ENCODE measurements at places on chromosomes 2 and 18.

GRCh38 chr18:35117372-35117771, 76.2 kb downstream of the MAPRE2 start:
- DNase-seq: no peak
- H3K36me3 ChIP-seq: no peaks in the 10 kb centered on the region
- H3K27me3 ChIP-seq: no peaks in the 10 kb centered on the region
- no peak overlapping the region for H3K27ac ChIP-seq
- no peaks in the 10 kb centered on the region for H3K4me1 ChIP-seq

DNA sequence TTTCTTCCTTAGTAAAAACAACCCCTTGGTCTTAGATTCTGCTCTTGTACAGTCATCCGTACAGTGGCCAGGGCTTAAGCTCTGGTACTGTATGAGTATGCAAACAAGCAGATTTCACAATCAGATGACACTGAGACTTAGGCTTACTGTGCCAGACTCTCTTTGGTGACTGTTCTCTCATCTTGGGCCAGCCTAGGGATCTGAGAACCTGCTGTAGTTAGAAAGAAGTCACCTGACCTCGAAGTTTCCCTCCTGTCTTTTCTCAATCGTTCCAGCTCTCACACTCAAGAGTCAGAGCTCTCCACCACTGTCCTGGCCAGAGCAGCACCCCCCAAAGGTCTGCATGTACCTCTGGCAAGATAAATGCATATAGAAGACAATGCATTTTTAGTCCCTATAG, 63.2 kb downstream of the ZEB2 start:
- H3K27me3 ChIP-seq: no peaks in the 10 kb centered on the region
- no peaks in the 10 kb centered on the region for H3K36me3 ChIP-seq
- H3K27ac ChIP-seq: peak overlapping the region; percentile 44
- peaks cover 82% of the 10 kb centered on the region for H3K4me1 ChIP-seq
- no peak for DNase-seq

GRCh38 chr18:3014503-3015203, 1.7 kb upstream of the LPIN2 start:
- H3K4me3 ChIP-seq: no peak overlapping the region
- DNase-seq: no peak
- H3K4me1 ChIP-seq: peaks cover 32% of the 10 kb centered on the region
- H3K27ac ChIP-seq: peak overlapping the region; percentile 35
- peaks cover 23% of the 10 kb centered on the region for H3K36me3 ChIP-seq
- no peaks in the 10 kb centered on the region for H3K27me3 ChIP-seq

DNA sequence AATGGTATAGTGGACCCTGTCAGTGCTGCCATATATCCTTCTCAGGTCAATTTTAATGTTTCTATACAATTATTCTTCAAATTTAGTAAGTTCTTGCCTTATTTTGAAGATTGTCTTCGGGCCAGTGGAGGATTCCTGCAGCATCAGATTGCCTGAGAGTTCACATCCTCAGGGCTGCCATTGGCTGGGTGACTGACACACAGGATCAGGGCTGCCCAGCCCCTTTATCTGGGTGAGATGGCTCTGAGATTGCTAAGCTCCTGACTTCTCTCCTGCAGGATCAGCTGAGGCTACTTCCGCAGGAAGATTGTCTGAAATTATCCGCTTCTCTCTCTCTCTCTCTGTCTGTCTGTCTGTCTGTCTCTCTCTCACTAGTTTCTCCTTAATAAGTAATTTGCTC, 567.4 kb downstream of the TSN start:
- no peaks in the 10 kb centered on the region for H3K36me3 ChIP-seq
- no peaks in the 10 kb centered on the region for H3K4me1 ChIP-seq
- no peak for DNase-seq
- H3K27me3 ChIP-seq: no peaks in the 10 kb centered on the region
- no peak overlapping the region for H3K4me3 ChIP-seq

DNA sequence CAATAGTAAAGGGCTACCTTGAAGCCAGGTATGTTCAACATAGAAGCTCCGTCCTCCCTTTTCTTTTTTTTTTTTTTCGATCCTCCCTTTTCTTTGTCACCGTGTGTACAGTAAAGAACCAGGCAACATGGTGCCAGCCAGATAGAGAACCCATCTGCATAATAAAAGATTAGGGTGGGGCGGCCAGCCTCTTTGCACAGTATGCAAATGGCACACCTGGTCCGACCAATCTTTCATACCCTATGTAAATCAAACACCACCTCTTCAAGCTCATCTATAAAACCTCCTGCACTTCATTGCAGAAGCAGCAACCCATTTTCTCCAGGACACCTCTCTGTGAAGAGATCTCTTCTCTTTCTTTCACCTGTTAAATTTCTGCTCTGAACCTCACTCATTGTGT, 7.3 kb upstream of the WDR33 start:
- H3K27ac ChIP-seq: no peak overlapping the region
- no peak overlapping the region for H3K4me3 ChIP-seq
- H3K27me3 ChIP-seq: peaks cover 7% of the 10 kb centered on the region
- H3K36me3 ChIP-seq: no peaks in the 10 kb centered on the region

DNA sequence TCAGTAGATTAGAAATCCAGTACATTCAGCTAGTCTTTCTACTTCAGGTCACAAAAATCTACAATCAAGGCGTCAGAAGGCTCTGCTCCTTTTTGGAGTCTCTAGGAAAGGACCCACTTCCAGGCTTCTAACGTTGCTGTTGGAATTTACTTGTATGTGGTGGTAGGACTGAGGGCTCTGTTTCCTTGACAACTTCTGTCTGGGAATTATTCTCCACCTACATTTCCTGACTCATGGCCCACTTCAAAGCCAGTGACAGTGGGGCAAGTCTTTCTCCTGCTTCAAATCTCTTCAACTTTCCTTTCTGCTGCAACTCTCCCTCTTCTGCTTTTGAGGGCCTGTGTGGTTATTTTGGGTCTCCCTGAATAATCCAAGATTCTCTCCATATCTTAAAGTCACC, 10.4 kb upstream of the TMX3 start:
- DNase-seq: no peak
- H3K27ac ChIP-seq: no peak overlapping the region
- no peak overlapping the region for H3K4me3 ChIP-seq
- H3K27me3 ChIP-seq: no peaks in the 10 kb centered on the region

DNA sequence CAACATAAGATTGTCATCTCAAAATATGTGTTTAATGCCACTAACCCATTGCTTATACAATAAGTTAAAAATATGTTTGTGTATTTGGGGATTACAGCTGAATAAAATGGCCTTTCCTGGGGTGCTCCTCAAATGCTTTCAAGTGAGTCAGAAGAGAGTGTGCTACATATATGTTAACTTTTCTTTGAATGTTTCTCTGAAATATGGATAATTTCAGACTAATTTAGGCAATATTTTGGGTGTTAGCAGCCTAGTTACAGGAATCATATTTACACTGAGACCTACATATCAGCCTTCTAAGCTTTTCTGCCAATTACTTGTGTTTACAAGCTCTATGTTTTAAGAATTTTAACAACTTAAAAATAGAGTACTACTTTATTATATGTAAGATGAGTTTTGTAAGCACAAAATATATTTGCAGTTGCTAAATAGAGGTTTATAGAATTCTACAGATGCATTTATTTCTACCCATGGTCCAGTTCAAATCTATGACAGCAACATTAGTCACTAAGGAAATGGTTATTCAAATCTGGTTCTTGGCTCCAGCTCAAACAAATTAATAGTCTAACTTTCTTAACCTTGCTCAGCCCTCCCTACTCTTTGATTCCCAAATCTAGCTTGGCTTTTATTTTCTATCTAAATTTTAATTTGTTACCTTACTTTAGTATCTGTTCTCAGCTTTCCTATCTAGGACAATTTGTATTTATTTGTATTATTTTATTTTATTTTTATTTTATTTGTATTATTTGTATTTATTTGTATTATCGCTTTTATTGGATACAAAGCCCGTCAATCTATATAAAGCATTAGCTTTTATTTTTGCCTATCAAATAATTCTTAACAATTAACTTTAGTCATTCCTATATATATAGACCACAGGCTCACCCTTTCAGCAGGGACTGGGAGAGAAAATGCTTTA, 48.9 kb downstream of the FSIP2 start:
- no peak overlapping the region for H3K4me3 ChIP-seq
- no peak overlapping the region for H3K27ac ChIP-seq
- H3K27me3 ChIP-seq: no peaks in the 10 kb centered on the region
- H3K36me3 ChIP-seq: no peaks in the 10 kb centered on the region

Measured in SJSA1 (cell line).